GM04503 (cell line): ENCODE measurements at places on chromosomes 5 and 9.
A peak's percentile ranks its signal among the peaks of the same experiment; 100 is the strongest.

DNA sequence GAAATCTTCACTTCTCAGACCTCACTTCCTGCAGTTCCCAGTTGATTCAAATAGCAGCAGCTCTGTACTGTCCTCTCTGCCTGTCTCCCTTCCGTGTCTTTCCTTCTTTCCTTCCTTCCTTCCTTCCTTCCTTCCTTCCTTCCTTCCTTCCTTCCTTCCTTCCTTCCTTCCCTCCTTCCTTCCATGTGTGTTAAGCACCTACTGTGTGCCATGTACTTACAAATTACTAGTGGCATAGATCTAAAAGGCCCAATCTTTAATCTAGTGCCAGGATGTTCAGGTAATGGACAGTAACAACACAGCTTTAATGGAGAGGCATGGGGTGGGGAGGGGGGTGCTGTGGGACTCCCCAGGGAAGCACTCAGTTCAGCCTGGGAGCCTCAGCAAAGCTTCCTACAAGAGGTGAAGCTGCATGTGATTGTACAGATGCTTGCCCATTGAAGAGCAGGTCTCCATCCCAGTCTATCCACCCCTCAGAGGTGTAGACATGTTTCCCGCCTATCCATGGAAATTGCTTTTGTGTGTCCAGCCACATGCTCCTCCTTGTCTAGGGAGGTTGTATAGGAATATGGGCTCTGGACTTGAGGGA is 106.0 kb downstream of the RGS3 start:
- no peak for DNase-seq

DNA sequence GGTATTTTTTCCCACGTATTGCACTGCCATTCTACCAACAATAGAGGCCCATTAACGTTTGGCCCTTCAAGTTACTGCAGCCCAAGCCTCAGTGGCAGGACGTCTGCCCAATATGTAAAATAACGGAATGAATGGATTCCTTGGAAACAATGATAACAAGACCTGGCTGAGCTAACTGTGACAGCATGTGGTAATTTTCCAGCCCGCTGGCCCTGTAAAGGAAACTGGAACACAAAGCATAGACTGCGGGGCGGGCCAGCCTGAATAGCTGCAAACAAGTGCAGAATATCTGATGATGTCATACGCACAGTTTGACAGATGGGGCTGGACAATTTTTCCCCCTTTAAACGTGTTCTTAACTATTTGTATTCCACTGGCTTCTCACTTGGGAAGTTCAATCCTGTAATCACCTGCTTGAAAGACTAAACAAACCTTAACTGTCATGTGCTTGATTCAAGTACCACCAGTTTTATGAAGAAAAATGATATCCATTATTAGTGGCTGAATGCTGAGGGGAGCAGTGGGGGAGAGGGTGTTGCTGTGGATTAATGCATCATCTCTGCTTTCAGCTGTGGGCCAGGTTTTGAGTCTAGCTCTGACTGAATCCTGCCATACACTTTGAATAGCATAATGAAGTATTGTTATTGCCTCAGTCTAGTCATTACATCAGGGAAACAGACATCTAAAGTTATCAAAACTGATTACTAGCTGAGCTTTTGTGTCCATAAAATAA is 323.9 kb downstream of the TMEM161B start:
- DNase-seq, result no peak

DNA sequence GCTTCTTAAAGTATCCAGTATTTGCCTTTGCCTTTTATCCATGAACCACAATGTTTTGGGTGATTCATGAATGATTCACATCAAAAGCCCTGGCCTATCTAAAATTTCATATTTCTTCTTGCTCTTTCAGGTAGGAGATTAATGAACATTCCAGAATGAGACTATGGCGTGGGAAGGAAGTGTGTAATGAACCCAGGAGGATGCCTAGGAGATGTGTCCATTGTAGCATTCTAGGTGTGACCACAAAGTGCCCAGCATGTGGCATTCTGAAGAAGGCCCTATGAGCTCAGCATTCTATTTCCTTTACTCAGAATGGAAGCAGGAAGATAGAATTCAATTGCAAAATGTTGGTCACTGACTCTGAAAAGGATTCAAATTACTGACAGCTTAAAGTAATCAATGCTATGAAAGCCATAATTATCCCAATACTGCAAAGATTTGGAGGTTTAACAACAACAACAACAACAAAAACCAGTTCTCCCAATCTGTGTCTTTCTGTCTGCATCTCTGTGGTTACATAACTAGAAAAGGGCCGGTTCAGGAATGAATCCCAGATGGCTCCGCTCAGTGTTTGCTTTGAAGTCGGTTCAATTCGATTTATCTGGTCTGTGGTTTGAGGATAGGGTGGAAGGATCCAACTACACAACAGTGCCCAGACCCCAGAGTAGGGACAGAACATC is 126.7 kb downstream of the FOXD1 start:
- peak; percentile 89 for DNase-seq

GRCh38 chr9:18438300-18438925 is 35.5 kb upstream of the ADAMTSL1 start:
- DNase-seq, result no peak

DNA sequence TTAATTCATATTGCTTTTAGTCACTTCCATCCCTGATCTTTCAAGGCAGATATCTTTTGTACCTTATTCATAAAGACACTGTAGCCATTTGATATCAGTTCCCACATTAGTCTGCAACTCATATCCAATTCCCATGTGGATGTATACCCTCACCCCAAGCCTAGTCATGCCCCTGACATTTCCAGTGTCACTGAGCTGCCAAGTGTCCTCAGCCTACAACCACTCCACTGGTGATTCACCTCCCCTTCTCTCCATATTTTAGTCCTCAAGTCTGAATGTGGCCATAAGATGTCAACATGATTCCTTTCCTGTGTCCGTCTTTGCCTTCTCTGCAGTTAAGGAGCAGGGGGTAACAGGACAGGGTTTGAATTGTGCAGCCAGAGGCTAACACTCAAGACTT is 346.9 kb downstream of the RAB3C start:
- DNase-seq, result no peak

DNA sequence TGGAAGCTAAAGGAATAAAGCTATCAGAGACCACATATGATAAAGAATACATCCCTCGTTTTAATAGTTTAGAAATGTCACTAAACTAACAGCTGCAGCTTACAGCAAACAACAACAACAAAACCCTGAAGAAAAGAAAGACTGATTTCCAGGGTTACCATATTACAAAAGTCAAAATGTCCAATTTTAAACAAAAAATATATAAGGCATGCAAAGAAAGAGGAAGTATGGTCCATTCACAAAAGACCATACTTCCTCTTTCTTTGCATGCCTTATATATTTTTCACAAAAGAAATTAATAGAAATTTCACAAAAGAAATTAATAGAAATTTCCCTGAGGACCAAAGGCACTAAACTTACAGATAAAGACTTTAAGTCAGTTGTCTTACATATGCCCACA is 354.2 kb downstream of the ARL15 start:
- no peak for DNase-seq

- no peak for DNase-seq
These were observed 1.2 kb downstream of the DIPK1B start for GRCh38 chr9:136713550-136713949.

GRCh38 chr9:84305497-84306131 is 34.9 kb downstream of the SLC28A3 start:
- DNase-seq, result no peak

DNA sequence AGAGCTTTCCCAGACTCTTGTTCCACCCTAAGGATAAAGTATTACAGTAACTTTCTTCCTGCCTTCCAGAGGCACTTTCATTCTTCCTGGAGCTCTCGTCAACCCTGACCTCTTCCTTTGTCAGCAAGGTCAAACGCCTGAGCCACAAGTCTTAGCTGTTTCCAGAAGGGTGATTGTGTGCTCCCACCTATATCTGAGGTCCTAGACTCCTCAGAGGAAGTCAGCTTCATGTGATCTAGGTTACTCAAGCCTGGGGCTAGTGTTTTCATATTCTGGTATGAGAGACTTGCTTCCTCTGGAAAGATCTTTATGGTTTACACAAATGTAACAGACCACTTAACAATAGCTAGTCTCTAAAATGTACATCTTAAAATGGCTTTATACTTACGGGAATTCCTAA is 5.4 kb upstream of the FAM120A start:
- DNase-seq, result no peak

DNA sequence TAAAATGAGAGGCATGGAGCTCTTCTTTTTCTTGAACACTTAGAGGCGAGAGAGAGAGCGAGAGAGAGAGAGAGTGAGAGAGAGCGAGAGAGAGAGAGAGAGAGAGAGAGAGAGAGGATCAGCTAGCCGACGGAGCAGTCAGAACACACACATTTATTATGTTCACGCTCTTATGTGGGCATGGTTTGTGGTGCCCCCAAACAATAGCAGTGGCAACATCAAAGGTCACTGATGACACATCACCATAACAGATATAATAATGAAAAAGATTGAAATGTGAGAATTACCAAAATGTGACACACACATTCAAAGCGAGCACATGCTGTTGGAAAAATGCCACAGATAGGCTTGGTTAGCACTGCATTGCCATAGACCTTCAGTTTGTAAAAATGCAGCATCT is 116.1 kb downstream of the KDM4C start:
- DNase-seq, result peak; percentile 18

GRCh38 chr5:54799645-54800044 is 185.7 kb downstream of the ESM1 start:
- no peak for DNase-seq

DNA sequence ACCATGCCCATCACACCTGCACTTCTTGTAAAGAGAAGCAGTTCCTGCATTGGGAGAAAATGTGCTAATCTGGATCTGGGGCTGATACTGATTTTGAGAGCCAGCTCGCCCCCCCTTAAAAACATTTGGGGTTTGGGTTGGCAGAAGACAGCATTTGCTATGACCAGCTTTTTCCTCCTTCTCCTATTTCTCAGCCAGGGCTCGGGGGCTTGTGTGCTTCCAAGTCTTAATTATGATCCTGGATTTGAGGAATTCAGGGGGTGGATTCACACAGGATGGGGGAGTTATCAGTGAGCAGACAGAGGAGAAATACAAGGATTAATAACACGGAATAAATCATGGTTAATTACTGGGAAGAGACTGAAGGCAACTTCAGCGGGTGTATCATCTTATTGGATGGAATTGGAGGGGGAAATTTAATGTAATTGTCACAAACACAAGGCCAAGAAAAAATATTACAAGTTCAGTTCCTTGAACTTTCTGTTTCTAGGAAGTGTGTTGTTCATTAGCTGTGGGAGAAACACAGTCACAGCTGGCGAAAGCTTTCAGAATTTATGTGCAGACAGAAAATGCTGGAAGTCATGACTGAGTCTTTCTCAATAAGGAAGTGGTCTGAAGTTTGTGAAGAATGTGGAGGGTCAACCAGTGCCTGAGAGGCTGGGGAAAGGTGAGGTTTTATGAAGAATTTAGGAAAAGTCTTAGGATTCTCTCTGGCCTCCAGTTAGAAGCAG is 15.3 kb downstream of the C9orf152 start:
- DNase-seq, result peak; percentile 86

GRCh38 chr5:175657593-175658271 is at the start of gene HRH2:
HRH2 (plus strand) TSS chr5:175658071; CDS start chr5:175683234, 25,163 bp downstream.
- no peak for DNase-seq

DNA sequence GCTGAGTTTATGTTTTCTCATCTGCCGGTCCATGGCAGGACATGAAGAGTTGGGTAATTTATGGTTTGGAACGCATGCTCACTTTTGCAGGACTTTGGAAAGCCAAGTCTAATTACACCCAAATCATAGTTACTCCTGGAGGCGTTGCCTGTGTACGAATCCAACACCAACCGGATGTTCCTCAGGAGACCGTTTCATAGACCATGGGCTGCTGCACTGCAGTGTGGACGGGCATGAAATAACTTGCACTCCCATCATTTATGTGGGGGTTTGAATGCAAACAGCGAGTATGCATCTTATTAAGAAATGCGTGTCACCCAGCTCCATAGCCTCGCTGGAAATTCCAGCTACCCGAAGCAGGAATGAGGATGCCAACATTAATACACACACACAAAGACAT is 96.1 kb upstream of the IRX2 start:
- DNase-seq, result no peak

DNA sequence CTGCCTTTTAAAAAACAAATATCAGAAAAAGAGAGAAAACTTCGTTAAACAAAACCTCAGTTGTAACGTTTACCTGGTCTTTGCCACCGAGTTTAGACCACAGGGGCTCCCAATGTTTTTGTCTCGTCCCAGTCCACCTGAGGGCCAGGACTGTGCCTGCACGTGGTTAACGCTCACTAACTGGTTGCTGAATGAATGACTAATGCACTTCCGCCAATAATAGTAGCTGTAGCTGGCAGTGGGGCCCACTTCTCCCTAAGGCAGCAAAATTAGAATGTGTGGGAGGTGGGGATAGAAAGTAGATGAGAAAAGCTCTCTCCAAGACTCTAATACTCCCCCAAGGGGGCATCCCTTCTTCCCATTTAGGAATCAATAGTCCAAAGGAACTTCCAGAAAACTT is 29.1 kb upstream of the MED27 start:
- no peak for DNase-seq

DNA sequence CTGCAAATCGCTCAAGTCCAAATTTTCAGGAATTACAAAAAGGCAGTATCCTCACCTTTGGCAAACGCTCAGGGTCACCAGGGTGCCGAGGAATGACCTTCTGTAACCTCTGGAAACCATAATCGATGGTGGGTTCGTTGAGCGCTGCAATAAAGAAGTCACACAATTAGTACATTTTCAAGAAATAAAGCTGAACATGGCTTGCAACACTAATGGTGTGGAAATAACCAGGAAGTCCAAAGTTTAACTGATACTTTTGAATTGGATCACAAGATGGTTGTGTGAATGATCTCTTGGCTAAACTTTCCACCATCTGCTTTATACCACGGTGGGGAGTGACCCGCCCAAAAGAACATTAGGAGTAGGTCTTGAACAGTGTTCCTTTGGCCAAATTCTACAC is 368.7 kb downstream of the EBF1 start:
- no peak for DNase-seq

DNA sequence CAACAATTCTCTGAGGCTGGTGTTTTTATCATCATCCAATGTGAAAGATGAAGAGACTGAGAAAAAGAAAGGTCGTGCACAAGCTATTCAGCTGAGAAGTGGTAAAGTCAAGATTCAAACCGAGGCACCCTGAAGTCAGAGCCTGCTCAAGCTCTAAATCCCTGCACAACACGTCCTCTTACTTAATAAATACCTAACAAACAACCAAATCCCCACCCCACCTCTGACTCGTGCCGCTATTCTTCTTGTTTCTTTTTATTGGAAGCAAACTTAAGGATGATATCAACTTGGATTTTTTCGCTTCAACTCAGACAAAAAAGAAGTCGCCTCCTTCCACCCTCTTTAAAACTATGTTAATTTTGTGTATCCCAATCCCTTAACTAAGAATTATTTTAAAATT is 140.2 kb downstream of the CEP120 start:
- no peak for DNase-seq

GRCh38 chr5:58002323-58002722 is 457.6 kb downstream of the PLK2 start:
- no peak for DNase-seq

DNA sequence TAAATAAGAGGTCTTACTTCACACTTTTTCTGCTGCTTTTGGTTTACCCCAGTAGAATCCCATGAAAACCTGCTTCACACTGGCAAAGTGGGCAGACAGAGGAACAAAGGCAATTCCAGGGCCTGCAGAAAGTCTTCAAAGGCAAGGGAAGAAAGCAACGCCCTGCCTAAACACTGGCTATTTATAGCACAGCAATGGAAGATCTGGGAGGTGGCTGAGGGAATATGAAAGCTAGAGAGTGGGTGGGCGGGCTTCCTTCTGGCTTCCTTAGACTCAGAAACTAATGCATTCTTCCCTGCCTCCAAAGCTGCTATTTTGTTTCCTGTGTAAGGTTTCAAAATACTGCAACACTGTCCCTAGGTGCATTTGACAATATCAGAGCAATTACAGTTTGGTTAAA is 46.8 kb downstream of the ELAVL2 start:
- no peak for DNase-seq
